Progenitor cell of endocrine pancreas (in vitro differentiated cells): ENCODE measurements at places on chromosomes 2 and 18. TPM values are rescaled to one million over a fixed set of nuclear protein-coding genes. Genes with fewer than 3 reads are reported as not detected.

Gene DNAH6
- total RNA-seq = 4.8 and 5.5 TPM in 2 replicates

Gene RPRM
- total RNA-seq = 2.4 and 3.1 TPM in 2 replicates

Gene VSNL1
- total RNA-seq = 1.1 TPM in 2 replicates

Gene UBXN4
- total RNA-seq = 140 and 143 TPM in 2 replicates

Gene RNF144A
- total RNA-seq = 39.9 and 40.2 TPM in 2 replicates

Gene PID1
- total RNA-seq = 0.27 and 0.34 TPM in 2 replicates

Gene DLX1
- 1.7 and 4.1 TPM in 2 replicates for total RNA-seq

Gene FBXO48
- 1.2 and 1.5 TPM in 2 replicates for total RNA-seq

Gene LYPD6B
- 140 TPM in 2 replicates for total RNA-seq

Gene ATP9B
- 45.3 and 49.9 TPM in 2 replicates for total RNA-seq

DNA sequence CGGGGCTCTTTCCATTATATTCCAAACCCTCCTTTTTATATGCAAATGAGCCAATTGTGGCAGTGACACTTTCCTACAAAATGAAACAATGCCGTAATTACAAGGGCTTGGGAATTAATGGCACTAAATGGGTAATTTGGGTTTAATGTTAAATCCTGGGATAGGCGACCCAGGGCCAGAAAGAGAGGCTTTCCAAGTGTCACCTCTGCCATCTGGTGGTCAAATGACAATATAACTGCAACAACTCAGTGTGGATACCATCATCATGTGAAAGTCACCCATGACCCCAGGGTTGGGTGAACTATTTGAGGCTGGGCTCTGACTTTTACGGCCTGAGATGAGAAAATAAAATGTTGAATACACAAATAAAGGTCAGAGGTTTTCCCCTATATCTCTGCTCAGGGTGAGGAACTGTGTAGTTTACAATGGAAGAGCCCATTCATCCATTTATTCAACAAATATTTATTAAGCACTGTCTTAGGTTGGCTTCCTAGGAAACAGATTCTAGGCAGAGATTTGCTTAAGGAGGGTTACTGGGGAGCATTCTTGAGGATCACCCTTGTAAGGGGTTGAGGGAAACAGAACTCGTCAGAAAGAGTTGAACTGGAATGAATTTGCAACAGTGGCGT is 13.6 kb upstream of the THADA start:
- no peak overlapping the region for H3K27ac ChIP-seq
- H3K4me1 ChIP-seq = peaks cover 13% of the 10 kb centered on the region
- DNase-seq = peak; percentile 21
- no peak overlapping the region for H3K4me3 ChIP-seq

DNA sequence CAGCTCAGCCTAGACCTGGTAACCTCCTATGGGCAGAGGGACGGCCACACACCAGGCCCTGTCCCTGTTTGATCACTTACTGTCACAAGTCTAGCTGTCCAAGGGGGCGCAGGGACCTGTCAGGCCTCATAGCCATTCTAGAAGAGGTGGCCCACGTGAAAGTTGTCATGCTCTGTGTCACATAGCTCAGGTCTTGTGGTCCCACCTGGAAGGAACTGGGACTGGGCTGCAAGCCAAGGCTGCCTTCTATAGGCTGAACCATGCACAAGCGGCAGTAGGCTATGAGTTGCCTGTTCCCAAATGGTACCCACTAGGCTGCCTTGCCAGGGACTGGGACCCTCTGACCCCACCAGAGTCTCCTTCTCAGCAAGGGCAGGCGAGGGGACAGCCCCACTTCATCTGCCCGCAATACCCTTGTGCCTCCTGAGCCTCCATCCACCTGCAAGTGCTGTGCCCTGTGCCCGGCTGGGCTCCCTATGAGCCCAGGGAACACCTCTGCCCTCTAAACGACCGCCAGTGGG is 177.5 kb downstream of the ANAPC1 start:
- H3K4me3 ChIP-seq = no peak overlapping the region
- no peak for DNase-seq
- H3K4me1 ChIP-seq = peaks cover 9% of the 10 kb centered on the region

- H3K27ac ChIP-seq = no peak overlapping the region
- DNase-seq = no peak
- peaks cover 9% of the 10 kb centered on the region for H3K4me1 ChIP-seq
- no peak overlapping the region for H3K4me3 ChIP-seq
- no peaks in the 10 kb centered on the region for H3K27me3 ChIP-seq
- no peaks in the 10 kb centered on the region for H3K36me3 ChIP-seq
Observed at GRCh38 chr2:150647943-150648342, 160.5 kb upstream of the RND3 start.

DNA sequence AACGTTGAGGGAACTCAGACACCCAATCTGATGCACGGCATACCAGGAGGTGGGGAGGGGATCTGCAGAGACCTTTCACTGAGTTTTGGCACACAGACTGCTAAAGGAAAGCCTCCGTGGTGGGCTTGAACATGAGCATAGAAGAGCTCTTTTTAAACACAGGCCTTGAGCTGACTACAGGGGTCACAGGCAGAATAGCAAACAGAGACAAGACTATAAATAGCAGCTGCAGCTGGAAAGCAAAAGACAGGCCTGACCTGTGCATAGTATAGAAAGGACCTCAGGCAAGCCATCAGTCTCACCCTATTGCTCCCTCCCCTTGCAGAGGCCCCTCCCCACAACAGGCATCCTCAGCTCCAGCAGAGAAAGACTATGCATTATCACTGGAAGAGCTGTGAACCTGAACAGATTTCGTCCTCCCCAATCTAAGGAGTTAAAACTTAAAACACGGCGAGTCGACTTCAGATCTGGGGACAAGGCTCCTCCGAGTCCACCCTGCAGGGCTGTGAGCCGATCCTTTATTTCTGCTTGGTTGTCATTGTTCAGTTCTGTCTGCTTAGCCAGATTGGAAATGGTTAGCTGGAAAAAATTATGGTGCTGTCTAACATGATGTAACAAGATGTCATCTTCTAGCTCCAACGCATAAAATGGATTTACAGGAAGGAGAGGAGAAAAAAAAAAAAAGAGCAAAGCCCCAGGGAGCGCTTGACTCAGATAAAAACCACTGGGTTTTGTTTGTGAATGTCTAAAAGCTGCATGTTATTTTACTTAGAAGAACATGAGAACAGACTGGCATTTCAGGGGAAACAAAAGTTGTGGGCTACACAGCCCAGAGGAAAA is 25.2 kb upstream of the LCLAT1 start:
- DNase-seq = no peak
- no peaks in the 10 kb centered on the region for H3K36me3 ChIP-seq
- H3K27ac ChIP-seq = no peak overlapping the region
- no peaks in the 10 kb centered on the region for H3K27me3 ChIP-seq
- no peak overlapping the region for H3K4me3 ChIP-seq
- H3K4me1 ChIP-seq = peaks cover 13% of the 10 kb centered on the region

DNA sequence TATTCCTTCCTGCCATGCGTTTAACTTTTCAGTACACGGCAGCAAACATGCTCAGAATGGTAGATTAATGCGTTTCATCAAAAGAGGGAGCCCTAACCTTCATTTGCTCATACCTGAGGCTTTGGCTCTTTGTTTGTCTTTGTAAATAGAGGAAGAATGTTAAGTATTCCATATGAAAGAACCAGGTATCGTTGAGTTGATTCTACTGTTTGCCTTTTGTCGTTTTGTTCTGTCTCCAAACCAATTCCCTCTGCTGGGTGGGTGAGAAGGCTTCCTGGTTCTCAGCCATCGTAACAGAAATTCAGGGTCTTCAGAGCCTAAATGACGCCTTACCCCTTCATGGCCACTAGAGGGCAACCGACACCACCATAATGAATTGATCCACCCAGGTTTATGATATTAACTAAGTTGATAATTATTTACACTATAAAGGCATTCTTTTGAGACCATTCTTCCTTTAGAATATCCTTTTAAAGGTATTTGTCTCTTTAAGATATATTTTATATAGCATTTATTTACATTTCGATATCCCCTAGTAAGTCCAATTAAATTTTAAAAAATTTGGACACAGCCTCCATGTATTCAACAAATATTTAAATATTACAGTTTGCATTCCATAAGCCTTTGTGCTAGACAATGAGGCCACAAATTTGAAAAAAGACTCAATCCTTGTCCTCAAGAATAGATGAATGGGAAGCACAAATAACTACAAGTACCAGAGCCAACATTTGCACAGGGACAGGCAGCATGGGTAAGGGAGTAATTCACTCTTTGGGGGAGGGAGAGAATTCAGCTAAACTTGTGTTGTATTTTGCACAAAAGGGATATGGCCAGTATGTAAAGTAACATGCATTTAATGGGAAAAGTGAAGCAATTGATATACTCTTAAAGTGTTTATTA is 48.1 kb downstream of the TIMM21 start:
- peak overlapping the region; percentile 84 for H3K27ac ChIP-seq
- no peaks in the 10 kb centered on the region for H3K27me3 ChIP-seq
- peaks cover 13% of the 10 kb centered on the region for H3K4me1 ChIP-seq
- H3K36me3 ChIP-seq = no peaks in the 10 kb centered on the region
- no peak for DNase-seq

GRCh38 chr2:149080971-149081370 is 42.5 kb downstream of the LYPD6B start:
- H3K27ac ChIP-seq = peak overlapping the region; percentile 72
- DNase-seq = no peak
- no peaks in the 10 kb centered on the region for H3K27me3 ChIP-seq
- no peak overlapping the region for H3K4me3 ChIP-seq
- H3K4me1 ChIP-seq = peaks cover 69% of the 10 kb centered on the region

DNA sequence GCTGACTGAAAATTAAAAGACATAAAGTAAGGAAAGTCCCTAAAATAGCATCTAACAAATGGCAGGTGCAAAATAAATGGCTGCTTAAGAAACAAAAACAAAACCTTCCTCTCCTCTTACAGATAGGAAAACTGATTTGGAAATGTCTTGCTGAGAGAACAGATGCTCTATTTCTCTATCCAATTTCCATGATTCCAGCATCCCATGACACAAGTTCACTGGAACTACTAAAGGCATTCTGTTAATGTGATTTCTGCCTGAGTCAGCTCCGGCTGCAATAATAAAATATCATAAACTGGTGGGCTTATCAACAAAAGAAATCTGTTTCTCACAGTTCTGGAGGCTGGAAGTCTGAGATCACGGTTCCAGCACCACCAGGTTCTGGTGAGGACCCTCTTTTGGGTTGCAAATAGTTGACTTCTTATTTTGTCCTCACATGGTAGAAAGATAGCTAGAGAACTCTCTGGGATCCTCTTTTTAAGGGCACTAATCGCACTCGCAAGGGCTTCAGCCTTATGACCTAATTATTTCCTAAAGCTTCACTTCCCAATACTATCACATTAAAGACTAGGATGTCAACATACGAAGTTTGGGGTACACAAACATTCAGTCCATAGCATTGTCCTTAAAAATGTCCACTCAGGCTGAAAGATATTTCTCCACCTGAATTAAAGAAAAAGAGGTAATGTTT is 78.2 kb upstream of the GALNT3 start:
- no peak overlapping the region for H3K4me3 ChIP-seq
- peaks cover 16% of the 10 kb centered on the region for H3K4me1 ChIP-seq
- no peaks in the 10 kb centered on the region for H3K27me3 ChIP-seq
- DNase-seq = no peak
- H3K36me3 ChIP-seq = peaks cover 10% of the 10 kb centered on the region
